ENCODE measurements at places on chromosomes 16 and 17.
A peak's percentile ranks its signal among the peaks of the same experiment; 100 is the strongest.

DNA sequence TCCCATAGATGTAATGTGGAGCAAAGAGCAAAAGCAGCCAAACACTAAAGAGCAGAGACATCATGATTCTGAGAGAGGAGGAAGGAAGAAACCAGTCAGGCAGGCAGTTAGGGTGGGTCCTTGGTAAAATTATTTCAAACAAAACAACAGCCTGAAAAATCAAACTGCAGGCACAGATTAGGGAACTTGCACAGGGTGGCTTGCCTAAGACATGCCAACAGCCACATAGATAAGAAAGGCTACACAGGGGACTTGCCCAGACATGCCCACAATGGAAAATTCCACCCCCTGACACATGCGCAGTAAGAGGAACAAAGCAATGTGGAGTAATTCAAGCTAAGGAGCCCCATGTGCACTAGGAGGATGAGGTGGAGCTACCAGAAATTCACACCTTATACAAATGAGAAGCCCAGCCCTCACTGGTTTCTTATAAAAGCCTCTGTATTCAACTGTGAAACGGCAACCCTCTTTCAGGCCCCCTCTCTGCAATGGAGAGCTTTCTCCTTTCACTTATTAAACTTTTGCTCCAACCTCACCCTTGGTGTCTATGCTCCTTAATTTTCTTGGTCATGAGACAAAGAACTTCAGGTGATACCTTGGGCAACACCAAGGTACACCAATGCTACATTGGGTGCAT lies 7.3 kb upstream of the GAS7 start:
- no peak overlapping the region for H3K27ac ChIP-seq
- H3K4me3 ChIP-seq = no peak overlapping the region
- H3K36me3 ChIP-seq = no peaks in the 10 kb centered on the region
- peaks cover 3% of the 10 kb centered on the region for H3K27me3 ChIP-seq
- no peak for ATAC-seq
- no peaks in the 10 kb centered on the region for H3K4me1 ChIP-seq

DNA sequence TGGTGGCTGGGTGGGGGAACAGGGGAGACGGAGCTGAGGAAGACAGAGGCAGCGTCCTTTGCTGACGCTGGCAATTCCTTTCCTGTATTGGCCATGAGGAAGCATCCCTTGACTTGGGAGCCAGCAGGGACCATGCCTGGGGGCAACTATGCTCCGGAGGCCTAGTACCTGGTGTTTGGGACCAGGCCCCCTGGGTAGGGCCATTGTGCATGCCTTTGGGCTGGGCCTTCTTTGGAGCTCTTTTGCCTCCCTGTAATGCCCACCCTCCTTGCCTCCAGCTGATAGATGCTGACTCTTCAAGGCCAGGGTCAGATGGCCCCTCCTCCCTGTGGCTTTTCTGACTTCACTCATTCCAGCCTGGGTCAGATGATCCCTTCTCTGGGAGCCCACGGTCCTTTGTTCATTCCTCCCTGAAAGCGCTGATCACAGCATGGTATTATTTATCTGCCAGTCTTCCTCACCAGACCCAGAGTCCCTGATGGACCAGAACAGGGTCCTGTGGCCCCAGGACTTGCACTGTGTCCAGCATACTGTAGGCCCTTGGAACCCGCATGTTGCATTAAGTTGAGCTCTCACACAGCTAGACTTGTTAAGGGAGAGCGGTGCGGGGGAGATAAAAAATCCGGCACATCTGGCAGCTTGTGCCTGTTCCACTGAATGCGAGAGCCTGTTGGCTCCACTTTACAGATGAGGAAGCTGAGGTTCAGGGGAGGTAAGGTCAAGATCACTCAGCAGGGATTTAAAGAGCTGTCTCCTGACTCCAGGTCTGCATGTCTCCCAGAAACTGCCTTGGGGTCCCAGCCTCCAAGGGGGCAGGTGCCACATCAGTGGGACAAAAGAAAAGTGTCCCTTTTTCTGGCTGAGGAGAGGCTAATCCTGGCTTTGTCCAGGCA lies 2.9 kb downstream of the STARD3 start:
- no peaks in the 10 kb centered on the region for H3K36me3 ChIP-seq
- H3K4me3 ChIP-seq = peak overlapping the region; percentile 30
- peak overlapping the region; percentile 91 for H3K27ac ChIP-seq
- H3K4me1 ChIP-seq = peaks cover 37% of the 10 kb centered on the region
- no peak for ATAC-seq
- no peaks in the 10 kb centered on the region for H3K27me3 ChIP-seq

DNA sequence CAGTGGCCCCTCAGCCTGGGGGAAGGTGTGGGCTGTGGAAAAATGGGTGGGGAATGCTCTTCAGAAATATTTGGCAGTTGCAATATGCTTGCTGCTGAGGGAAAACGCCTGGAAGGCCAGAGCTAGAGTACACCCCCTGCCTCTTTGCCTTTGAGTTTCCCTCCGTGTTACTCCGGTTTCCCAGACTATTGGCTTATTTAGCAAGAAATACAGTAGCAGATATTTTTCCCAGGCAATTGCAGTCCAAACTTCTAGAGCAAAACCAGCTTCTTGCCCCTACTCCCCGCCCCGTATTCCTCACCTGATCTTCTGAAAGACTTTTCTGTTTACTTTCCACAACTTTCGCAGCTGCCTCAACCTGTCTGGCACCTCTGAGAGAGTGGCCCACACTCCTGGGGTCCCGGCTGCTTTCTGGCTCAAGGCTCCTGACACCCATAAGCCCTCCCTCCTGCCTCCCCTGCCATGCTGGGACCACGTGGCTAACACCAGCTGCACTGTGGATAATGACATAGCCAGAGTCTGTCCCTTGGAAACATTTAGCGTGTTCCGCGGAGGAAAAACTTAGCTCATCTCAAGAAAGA lies 45.8 kb upstream of the HELZ start:
- no peaks in the 10 kb centered on the region for H3K4me1 ChIP-seq
- no peak overlapping the region for H3K4me3 ChIP-seq
- H3K27ac ChIP-seq = no peak overlapping the region
- no peaks in the 10 kb centered on the region for H3K36me3 ChIP-seq
- ATAC-seq = no peak

DNA sequence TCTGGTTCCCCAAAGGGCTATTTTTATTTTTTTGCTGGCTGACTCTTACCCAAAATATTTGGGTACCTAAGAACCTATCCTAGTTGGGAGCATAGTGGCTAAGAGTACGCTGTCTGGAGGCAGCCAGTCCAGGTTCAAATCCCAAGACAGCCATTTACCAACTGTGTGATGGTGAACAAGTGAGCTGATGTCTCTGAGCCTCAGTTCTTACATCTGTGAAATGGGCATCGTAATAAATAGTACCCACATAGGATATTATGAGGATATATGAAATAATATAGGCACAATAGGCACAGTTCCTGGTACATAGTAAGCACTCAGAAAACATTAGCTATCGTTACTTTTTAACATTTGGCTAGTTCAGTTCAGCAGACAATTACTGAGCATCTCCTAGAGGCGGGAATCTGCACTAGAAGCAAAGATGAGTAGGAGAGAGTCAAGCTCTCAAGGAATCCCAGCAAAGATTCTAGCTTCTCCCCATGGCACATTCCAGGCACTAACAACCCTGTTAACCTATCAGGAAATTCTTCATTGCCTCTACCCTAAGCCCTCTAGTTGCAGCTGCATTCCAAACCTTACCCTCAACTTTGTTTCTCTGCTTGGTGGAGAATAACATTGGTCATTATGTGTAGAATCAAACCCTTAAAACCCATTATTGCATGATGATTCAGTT lies 31.6 kb downstream of the GPR139 start:
- ATAC-seq = no peak

GRCh38 chr17:10087355-10087754 lies 111.1 kb downstream of the GAS7 start:
- H3K27ac ChIP-seq = no peak overlapping the region
- H3K4me1 ChIP-seq = no peaks in the 10 kb centered on the region
- no peaks in the 10 kb centered on the region for H3K36me3 ChIP-seq
- H3K4me3 ChIP-seq = no peak overlapping the region
- ATAC-seq = no peak
